Activated CD4-positive, alpha-beta T cell treated with anti-CD3 and anti-CD28 coated beads, Interleukin-2, amount 50 U/mL, for 24 hours (primary cell): ENCODE measurements at places on chromosomes 5 and 9.

GRCh38 chr5:137872466-137872865 lies 4.8 kb downstream of the MYOT start:
- no peak for DNase-seq

- no peak for DNase-seq
Observed at GRCh38 chr5:176995896-176996767, 10.4 kb downstream of the UIMC1 start.

- no peak for DNase-seq
Observed at GRCh38 chr5:133824661-133825254, 143.7 kb downstream of the C5orf15 start.

- DNase-seq, result no peak
Observed at GRCh38 chr9:118568704-118569103, 800.5 kb downstream of the BRINP1 start.

- DNase-seq, result no peak
Observed at GRCh38 chr9:76036762-76037161, 146.3 kb downstream of the PCSK5 start.

DNA sequence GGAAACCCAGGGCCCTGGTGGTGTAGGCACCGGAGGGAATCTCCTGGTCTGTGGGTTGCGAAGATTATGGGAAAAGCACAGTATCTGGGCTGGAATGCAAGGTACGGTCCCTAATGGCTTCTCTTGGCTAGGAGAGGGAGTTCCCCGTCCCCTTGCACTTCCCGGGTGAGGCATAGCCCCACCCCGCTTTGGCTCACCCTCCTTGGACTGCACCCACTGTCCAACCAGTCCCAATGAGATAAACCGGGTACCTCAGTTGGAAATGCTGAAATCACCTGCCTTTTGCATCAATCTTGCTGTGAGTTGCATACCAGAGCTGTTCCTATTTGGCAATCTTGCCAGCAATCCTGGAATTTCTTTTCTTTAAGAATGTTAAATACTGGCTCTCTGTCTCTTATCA lies 1429.1 kb downstream of the MAT2B start:
- no peak for DNase-seq

GRCh38 chr9:114177423-114178064 lies 22.2 kb downstream of the COL27A1 start:
- no peak for DNase-seq

- DNase-seq, result no peak
Observed at GRCh38 chr5:173534664-173535063, 81.8 kb downstream of the BOD1 start.

DNA sequence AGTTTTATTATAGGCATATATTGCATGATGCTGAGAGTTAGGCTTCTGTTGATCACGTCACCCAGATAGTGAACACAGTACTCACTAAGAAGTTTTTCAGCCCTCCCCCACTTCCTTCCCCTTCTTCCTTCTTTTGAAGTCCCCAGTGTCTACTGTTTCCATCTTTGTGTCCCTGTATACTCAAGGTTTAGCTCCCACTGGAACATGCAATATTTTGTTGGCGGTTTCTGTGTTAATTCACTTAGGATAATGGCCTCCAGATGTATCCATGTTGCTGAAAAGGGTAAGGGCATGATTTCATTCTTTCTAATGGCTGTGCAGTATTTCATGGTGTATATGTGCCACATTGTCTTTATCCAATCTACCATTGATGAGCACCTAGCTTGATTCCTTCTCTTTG lies 764.3 kb downstream of the MTRR start:
- no peak for DNase-seq

DNA sequence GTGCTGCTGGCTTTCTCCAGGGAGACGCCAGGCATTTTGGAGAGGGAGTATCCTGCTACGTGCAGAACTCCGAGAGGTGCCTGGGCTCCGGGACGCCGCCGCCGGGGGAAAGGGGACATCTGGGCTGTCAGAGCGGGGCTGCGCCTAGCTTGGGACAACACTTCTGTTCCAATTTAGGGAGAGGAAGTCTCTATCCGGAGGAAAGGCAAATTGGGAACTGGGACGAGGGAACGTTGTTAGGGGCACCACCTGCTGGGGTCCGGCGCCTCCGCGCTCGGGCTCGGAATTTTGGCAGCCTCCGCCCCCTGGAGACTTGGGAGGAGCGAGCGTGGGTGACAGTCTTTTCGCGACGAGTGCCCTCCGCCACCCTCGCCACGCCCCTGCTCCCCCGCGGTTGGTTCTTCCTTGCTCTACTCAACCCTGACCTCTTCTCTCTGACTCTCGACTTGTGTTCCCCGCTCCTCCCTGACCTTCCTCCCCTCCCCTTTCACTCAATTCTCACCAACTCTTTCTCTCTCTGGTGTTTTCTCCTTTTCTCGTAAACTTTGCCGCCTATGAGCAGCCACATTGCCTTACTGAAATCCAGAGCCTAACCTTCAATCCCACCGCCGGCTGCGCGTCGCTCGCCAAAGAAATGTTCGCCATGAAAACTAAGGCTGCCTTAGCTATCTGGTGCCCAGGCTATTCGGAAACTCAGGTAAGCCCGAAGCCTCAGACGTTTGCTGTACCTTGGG lies 1.6 kb downstream of the TSLP start:
- peak; percentile 35 for DNase-seq

DNA sequence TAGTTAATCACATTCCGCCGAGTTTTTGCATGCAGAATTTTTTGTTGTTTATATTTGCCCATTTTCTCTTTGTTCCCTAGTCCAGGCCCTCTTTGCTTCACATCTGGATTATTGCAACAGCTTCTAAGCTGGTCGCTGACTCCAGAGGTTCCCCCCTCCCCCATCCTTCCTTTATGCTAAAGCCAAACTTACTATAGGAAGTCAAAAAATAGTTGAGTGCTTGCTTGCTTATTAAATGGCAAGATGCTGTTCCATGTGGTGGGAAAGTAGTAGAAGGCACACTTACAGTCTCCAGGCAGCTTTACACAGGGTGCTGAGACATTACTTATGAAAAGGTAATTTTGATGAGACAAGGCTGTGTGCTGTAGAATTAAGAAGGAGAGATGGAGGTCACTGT lies 1.3 kb downstream of the ZBTB34 start:
- no peak for DNase-seq
